ENCODE measurements at places on chromosomes 11 and 22. TPM values are rescaled to one million over a fixed set of nuclear protein-coding genes. Genes with fewer than 3 reads are reported as not detected.

Gene USP2
- 39.2 TPM for total RNA-seq

Gene GLB1L2
- total RNA-seq = 1.8 TPM

DNA sequence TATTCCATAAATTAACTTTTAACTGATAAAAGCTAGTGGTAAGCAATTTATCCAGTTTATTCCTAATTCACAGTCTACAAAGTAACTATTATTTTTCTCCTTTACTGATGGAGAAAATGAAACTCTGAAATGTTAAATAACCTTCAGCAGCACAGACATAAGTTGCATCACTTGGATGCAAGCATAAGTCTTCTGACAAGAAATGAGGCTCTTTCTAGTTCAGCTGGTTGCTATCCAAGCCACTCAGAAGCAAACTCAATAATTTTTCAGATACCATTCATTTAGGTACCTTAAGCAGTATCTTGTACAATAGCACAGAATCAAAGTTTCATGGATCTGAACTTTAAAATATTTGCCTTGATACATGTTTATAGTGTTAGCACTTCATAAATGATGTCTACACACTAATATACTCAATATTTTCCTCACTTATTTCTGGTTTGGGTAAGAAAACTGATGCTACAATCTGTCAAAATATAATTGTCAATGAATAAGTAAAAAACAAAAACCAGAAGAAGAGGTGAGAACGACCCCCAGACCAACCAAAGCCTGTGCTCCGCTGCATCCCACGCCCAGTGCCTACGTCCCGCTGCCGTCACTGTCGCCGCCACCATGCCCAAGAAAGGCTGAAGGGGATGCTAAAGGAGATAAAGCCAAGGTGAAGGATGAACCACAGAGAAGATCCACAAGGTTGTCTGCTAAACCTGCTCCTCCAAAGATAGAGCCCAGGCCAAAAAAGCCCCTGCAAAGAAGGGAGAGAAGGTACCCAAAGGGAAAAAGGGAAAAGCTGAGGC is 18.1 kb downstream of the FAM168A start:
- DNase-seq = no peak

- no peak for DNase-seq
Measured at GRCh38 chr11:63543711-63544110, 7.1 kb downstream of the PLAAT4 start.

DNA sequence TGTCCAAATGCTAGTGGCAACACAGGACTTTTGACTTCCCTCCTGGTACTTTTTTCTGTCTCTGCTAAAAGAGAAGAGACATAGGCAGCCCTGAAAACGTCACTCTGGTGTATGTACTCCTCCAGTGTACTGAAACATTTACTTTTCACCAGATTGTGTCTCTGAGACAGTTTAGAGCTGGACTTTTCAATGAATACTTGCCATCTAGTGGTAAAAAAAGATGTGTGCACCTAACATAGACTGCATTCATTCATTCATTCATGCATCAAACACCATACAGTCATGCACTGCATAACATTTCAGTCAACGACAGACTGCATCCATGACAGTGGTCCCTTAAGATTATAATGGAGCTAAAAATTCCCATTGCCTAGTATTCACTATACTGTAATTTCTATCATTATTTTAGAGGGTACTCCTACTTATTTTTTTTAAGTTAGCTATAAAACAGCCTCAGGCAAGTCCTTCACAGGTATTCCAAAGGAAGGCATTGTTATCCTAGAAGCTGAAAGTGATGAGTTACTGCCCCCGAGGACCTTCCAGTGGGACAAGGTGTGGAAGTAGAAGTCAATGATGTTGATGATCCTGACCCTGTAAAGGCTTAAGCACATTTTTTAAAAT is 186.2 kb downstream of the SPON1 start:
- peak; percentile 47 for DNase-seq

- DNase-seq = peak; percentile 65
Measured at GRCh38 chr11:65934014-65934413, 11.3 kb upstream of the TSGA10IP start.

DNA sequence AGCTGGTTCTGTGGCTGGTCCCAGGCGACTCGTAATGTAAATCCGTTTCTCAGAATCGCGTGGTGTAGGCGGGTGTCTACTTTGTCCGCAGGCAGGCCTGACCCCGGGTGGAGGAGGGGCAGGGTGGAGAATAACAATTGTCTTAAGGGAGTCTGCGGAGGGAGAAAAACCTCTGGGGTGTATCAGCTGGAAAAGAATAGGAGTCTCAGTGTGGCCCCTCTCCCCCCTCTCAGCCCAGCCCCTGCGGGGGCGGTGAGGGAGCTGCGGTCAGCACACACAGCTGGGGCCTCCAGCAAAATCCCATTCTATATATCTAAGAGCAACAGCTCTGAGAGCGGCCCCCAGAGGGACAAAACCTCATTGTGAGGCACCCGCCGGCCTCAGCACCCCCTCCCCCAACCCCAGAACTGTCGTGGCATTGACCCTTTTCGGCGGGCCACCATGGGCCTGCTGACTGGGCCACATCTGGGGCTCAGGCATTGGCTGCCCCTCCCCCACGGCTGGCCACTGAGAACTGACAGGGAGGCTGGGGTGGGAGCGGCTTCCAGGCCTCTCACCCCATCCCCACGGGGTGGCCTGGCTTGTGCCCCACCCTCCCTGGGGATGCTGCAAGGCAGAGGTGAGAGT is 2.7 kb upstream of the MYRF start:
- peak; percentile 24 for DNase-seq

GRCh38 chr22:20546541-20546950 is 39.1 kb downstream of the MED15 start:
- no peak for DNase-seq

DNA sequence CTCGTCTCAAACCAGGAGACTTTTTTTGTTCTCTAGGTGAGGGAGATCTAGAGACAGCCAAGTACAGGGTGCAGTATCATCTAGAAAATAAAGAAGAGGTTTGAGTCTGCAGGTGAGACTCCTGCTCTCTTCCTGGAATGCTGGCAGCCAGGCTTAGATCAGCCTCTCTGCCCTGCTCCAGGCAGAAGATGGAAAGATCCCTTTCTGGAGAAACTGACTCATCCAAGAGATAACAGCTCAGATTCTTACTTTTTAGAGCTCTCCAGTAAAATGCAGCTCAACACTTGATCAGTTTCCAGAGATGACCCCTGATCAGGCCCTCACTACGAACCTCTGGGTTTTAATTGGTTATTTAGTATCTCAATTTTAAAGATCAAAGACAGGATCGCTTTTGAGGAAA is 44.6 kb upstream of the EHF start:
- no peak for DNase-seq

DNA sequence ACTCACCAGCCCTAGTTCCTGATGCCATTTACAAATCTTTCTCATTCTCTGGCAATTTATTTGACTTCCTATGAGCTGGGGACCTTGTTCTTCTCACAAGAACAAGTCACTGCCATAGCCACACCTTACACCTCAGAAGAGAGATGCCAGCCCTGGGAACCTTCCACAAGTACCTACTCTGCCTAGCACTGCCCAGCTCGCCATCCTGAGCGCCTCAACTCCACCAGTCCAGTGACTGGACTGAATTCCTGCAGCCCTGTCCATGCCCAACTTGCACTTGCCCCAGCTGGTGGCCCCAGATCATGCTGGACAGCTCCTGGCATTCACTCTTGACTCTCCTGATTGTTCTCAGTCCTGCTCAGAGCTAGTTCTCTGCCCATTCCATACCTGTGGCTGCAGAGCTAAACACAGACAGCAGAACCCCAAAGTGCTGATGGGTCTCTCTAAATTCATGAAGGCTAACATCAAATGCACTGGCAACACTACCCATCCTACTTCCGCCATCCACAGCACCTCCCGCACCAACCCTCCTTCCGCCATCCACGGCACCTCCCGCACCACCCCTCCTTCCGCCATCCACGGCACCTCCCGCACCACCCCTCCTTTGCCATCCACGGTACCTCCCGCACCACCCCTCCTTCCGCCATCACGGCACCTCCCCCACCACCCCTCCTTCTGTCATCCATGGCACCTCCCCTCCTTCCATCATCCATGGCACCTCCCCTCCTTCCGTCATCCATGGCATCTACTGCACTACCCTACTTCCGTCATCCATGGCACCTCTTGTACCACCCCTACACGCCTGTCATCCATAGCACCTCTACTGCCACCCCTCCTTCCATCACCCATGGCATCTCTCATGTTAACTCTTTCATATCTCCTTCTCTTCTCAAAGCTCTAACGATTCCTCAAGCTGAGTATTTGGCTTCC is 23.6 kb upstream of the SLC25A1 start:
- DNase-seq = no peak

Data from tongue (tissue), 3 donors.